Temporal lobe (tissue), 4 donors: ENCODE measurements at places on chromosomes 3 and 15. TPM values are rescaled to one million over a fixed set of nuclear protein-coding genes. Genes with fewer than 3 reads are reported as not detected.

FOXB1 gene
- total RNA-seq, result not detected

FMN1 gene
- 1.5 TPM for total RNA-seq

EPHB1 gene
- total RNA-seq, result 29.0 TPM

NR1I2 gene
- total RNA-seq, result 0.74 TPM

ARGFX gene
- not detected for total RNA-seq

IL17RB gene
- 2.2 TPM for total RNA-seq

ITIH1 gene
- total RNA-seq, result not detected

FAM174B gene
- 9.8 TPM for total RNA-seq

HRH1 gene
- total RNA-seq, result 1.7 TPM

CCDC9B gene
- total RNA-seq, result 1.5 TPM

MORC1 gene
- under 0.01 TPM for total RNA-seq

GOLGA8Q gene
- 0.25 TPM for total RNA-seq

HRG gene
- total RNA-seq, result not detected

MRPS25 gene
- total RNA-seq, result 15.2 TPM

ULK4 gene
- total RNA-seq, result 10.3 TPM

MITF gene
- total RNA-seq, result 0.98 TPM

CAND2 gene
- 10.6 TPM for total RNA-seq

GOLGA8N gene
- 3.0 TPM for total RNA-seq

ERC2 gene
- 58.3 TPM for total RNA-seq

LRRIQ4 gene
- 0.49 TPM for total RNA-seq

GRAMD2A gene
- total RNA-seq, result 0.49 TPM

SNAP23 gene
- total RNA-seq, result 12.0 TPM

ACKR4 gene
- total RNA-seq, result under 0.01 TPM

C2CD4B gene
- total RNA-seq, result 1.2 TPM

LMLN gene
- total RNA-seq, result 8.6 TPM

PLA2G4D gene
- total RNA-seq, result not detected

HIGD2B gene
- total RNA-seq, result not detected
